Right atrium auricular region (tissue), 2 donors: ENCODE measurements at places on chromosomes 5 and 9.
A peak's percentile ranks its signal among the peaks of the same experiment; 100 is the strongest.

- no peak overlapping the region for H3K4me3 ChIP-seq
- DNase-seq = no peak
- H3K27me3 ChIP-seq = no peaks in the 10 kb centered on the region
- H3K36me3 ChIP-seq = no peaks in the 10 kb centered on the region
Observed at GRCh38 chr9:96299823-96300222, 2.2 kb downstream of the HSD17B3 start.

GRCh38 chr5:93117751-93118531 lies 463.1 kb downstream of the NR2F1-AS1 start:
- DNase-seq = no peak
- H3K4me1 ChIP-seq = no peaks in the 10 kb centered on the region
- no peak overlapping the region for H3K27ac ChIP-seq
- no peaks in the 10 kb centered on the region for H3K36me3 ChIP-seq
- no peak overlapping the region for H3K4me3 ChIP-seq

- H3K27ac ChIP-seq = no peak overlapping the region
- no peak for DNase-seq
- no peaks in the 10 kb centered on the region for H3K4me1 ChIP-seq
- H3K27me3 ChIP-seq = no peaks in the 10 kb centered on the region
Observed at GRCh38 chr9:93365427-93366118, 85.9 kb upstream of the FAM120A start.

DNA sequence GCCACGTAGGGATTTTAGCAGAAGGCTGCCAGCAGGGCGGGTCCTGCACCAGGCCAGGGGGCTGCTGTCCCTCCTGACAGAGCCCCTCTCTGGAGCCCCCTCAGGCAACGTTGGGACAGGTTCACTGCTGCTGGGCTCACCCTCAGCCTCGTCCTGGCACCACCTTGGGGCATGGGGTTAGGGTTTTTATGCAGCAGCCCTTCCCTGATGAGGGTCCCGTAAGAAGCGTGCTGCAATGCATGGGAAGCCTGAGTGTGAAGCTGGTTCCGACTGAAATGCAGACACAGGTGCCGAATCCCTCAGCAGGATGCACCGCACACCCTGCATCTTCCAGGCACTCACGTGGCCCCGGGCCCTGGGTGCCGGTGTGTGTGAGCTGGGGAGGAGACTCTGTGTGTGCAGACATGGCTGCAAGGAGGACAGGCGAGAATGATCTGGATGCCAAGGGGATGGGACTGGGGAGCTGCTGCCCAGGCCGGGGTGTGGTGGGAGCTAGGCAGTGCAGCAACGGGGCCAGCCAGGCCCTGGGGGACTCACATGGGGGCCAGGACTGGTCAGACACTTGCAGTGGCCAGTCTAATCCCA lies 27.1 kb downstream of the ZDHHC11B start:
- no peak overlapping the region for H3K4me3 ChIP-seq
- H3K36me3 ChIP-seq = no peaks in the 10 kb centered on the region
- peak overlapping the region; percentile 84 for H3K27ac ChIP-seq

- H3K4me1 ChIP-seq = no peaks in the 10 kb centered on the region
- H3K27ac ChIP-seq = no peak overlapping the region
- H3K27me3 ChIP-seq = no peaks in the 10 kb centered on the region
- H3K4me3 ChIP-seq = no peak overlapping the region
- no peaks in the 10 kb centered on the region for H3K36me3 ChIP-seq
- DNase-seq = no peak
Observed at GRCh38 chr5:63690546-63690945, 271.7 kb downstream of the HTR1A start.

- no peak for DNase-seq
- peaks cover 37% of the 10 kb centered on the region for H3K4me1 ChIP-seq
- peak overlapping the region; percentile 95 for H3K4me3 ChIP-seq
- H3K27me3 ChIP-seq = no peaks in the 10 kb centered on the region
- H3K36me3 ChIP-seq = no peaks in the 10 kb centered on the region
Observed at GRCh38 chr9:122158202-122158601, 1.4 kb downstream of the NDUFA8 start.

- H3K4me3 ChIP-seq = no peak overlapping the region
- DNase-seq = no peak
- H3K27ac ChIP-seq = no peak overlapping the region
- H3K4me1 ChIP-seq = peaks cover 9% of the 10 kb centered on the region
- no peaks in the 10 kb centered on the region for H3K27me3 ChIP-seq
- no peaks in the 10 kb centered on the region for H3K36me3 ChIP-seq
Observed at GRCh38 chr5:148951612-148952011, 111.2 kb downstream of the SH3TC2 start.

GRCh38 chr9:71681104-71681707 lies 87.1 kb downstream of the CEMIP2 start:
- H3K4me1 ChIP-seq = no peaks in the 10 kb centered on the region
- H3K27ac ChIP-seq = peak overlapping the region; percentile 18
- H3K36me3 ChIP-seq = no peaks in the 10 kb centered on the region
- no peak overlapping the region for H3K4me3 ChIP-seq
- no peak for DNase-seq

GRCh38 chr9:133429641-133430161 lies 7.5 kb downstream of the ADAMTS13 start:
- H3K4me1 ChIP-seq = peaks cover 18% of the 10 kb centered on the region
- DNase-seq = no peak
- H3K27ac ChIP-seq = no peak overlapping the region
- H3K27me3 ChIP-seq = no peaks in the 10 kb centered on the region
- no peaks in the 10 kb centered on the region for H3K36me3 ChIP-seq
- no peak overlapping the region for H3K4me3 ChIP-seq

GRCh38 chr5:139969318-139969717 lies 73.8 kb downstream of the NRG2 start:
- no peak overlapping the region for H3K27ac ChIP-seq
- H3K4me1 ChIP-seq = peaks cover 12% of the 10 kb centered on the region
- no peaks in the 10 kb centered on the region for H3K27me3 ChIP-seq
- no peaks in the 10 kb centered on the region for H3K36me3 ChIP-seq
- H3K4me3 ChIP-seq = no peak overlapping the region

DNA sequence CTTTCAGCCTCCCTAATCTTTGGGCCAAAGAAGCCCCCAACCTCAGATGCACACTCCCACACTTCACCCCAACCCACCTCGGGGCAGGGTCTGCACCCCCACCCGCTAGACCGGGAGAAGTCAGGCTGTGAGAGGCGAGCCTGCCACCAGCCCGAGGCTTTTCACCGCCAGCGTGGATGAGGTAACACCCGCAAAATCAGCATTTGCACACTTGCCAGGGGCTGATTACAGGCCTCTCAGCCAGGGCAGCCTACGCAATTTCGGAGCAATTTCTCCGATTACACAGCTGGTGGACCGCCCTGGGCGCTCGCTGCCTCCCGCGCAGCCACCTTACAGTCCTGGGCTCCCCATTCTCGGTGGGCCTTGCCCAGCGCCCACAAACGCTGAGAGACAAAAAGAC lies 68.5 kb downstream of the FOXD1 start:
- H3K27me3 ChIP-seq = peaks cover 23% of the 10 kb centered on the region
- DNase-seq = no peak
- H3K36me3 ChIP-seq = no peaks in the 10 kb centered on the region
- peaks cover 17% of the 10 kb centered on the region for H3K4me1 ChIP-seq
- H3K4me3 ChIP-seq = no peak overlapping the region

DNA sequence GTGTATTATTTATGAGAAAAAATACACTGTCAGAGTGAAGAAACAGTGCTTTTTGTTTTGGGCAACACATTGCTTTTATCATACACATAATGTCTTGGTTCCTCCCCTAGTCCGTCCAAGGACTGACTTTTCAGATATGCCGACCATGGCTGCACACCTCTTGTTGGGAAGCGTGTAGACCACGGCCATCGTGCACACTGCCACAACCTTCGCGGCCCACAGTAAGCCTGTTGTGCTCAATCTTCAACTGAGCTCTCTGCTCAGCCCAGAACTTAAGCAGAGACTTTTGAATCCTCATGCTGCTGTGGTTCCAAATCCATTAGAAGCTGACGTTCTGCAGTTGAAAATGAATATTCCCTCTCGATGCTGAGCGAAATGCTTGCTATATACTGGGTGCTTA lies 157.6 kb upstream of the IRX2 start:
- no peaks in the 10 kb centered on the region for H3K36me3 ChIP-seq
- H3K4me3 ChIP-seq = no peak overlapping the region
- no peaks in the 10 kb centered on the region for H3K4me1 ChIP-seq
- no peak overlapping the region for H3K27ac ChIP-seq

- no peak overlapping the region for H3K27ac ChIP-seq
- no peaks in the 10 kb centered on the region for H3K4me1 ChIP-seq
- H3K36me3 ChIP-seq = no peaks in the 10 kb centered on the region
- no peak overlapping the region for H3K4me3 ChIP-seq
- DNase-seq = peak; percentile 47
- no peaks in the 10 kb centered on the region for H3K27me3 ChIP-seq
Observed at GRCh38 chr9:113899205-113899604, 23.1 kb downstream of the ZNF618 start.

GRCh38 chr9:126702151-126703001 lies 88.6 kb downstream of the LMX1B start:
- H3K4me1 ChIP-seq = no peaks in the 10 kb centered on the region
- no peaks in the 10 kb centered on the region for H3K36me3 ChIP-seq
- H3K27me3 ChIP-seq = peaks cover 20% of the 10 kb centered on the region

DNA sequence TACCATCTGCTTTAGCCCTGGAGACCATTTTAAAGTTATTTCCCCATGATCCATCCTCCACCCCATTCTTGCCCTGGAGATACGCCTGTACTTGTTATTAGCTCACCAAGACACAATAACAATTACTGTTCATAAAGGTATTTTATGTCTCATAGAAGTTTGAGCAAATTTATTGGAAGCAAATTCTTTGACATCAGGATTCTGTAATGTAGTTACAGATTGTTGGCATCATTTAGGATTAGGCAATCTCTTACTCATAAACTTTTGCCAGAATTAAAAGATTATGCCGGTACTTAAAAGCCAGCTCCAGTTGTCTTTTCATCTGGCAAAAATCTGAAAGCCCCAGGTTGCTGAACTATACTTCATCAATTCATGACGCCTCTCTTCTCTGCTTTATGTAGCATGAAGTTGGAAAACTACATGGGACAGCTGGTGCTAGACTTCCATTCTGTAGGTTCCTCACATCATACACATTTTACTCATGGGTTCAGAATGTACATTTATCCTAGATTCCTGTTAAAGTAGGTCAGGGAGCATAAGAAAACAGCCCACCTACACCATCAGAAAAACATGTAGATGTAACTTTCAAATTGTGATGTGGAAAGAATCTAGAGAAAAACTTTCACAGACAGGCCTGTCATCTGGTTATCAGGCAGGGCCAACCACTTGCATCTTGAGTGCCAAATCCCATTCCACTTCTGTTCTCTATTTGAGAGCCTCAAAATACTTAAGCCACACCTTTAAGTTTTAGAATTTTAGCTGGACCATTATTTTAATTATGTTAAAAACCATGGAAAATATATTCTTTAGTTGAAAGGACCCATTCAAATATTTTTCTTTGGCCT lies 14.0 kb downstream of the ATP10B start:
- no peak overlapping the region for H3K27ac ChIP-seq
- H3K36me3 ChIP-seq = no peaks in the 10 kb centered on the region
- no peaks in the 10 kb centered on the region for H3K4me1 ChIP-seq

GRCh38 chr9:12697719-12698118 lies 4.5 kb downstream of the TYRP1 start:
- no peak for DNase-seq
- H3K4me1 ChIP-seq = no peaks in the 10 kb centered on the region
- H3K36me3 ChIP-seq = no peaks in the 10 kb centered on the region
- H3K4me3 ChIP-seq = peak overlapping the region; percentile 15
- H3K27me3 ChIP-seq = no peaks in the 10 kb centered on the region

- H3K4me1 ChIP-seq = peaks cover 33% of the 10 kb centered on the region
- no peaks in the 10 kb centered on the region for H3K27me3 ChIP-seq
- peak overlapping the region; percentile 90 for H3K27ac ChIP-seq
- no peak for DNase-seq
Observed at GRCh38 chr5:170632985-170633234, 129.1 kb downstream of the KCNIP1 start.

GRCh38 chr5:15483351-15484097 lies 16.5 kb upstream of the FBXL7 start:
- DNase-seq = no peak
- H3K27me3 ChIP-seq = no peaks in the 10 kb centered on the region
- no peak overlapping the region for H3K4me3 ChIP-seq
- H3K27ac ChIP-seq = no peak overlapping the region
- H3K36me3 ChIP-seq = no peaks in the 10 kb centered on the region

DNA sequence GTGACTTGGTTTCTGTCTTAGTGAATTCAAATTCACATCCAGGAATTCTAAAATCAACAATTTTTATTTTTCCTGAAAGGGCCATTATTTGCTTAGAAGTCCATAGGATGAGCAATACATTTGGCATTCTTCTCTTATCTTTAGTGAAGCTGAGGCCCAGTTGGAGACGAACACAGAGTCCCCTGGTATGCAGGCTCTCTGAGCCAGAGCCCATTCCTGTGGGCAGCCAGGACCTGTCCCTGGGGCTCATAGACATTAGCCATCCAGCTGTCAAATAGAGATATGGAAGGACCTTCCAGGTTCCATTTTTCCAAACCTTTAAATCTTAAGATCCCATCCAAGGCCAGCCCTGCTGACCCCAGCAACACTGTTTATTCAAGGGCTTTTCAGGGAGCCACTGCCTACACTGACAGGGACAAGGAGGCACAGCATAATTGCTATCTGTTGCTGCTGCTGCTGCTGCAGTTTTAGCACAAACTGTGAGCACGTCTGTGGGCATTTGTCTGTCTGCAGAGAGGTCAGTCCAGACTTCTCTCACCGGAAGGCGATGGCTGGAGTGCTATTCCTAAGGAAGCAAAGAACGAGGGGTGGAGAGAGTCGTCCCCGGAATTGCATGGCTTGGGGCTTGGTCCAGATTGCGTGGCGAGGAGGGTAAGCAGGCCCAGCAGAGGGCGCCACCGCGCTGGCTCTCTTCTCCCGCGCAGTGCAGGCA lies 639.0 kb downstream of the CCDC171 start:
- H3K4me3 ChIP-seq = no peak overlapping the region
- no peaks in the 10 kb centered on the region for H3K36me3 ChIP-seq
- no peaks in the 10 kb centered on the region for H3K4me1 ChIP-seq
- DNase-seq = peak; percentile 85

DNA sequence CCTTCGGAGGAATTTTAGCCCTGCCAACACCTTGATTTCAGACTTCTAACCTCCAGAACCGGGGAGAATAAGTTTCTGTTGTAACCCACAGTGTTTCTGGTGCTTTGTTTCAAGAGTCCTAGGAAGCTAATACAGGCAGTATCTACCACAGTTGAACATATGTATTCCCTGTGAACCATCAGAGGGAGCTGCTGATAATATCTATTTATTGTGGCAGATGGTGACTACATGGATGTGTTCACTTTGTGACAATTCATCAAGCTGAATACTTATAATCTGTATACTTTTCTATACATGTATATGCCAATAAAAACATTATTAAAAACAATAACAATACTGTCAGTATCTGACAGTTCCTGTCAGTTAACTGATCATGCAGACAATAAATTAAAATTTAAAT lies 137.2 kb upstream of the GNA14 start:
- no peaks in the 10 kb centered on the region for H3K36me3 ChIP-seq
- no peaks in the 10 kb centered on the region for H3K4me1 ChIP-seq
- no peak overlapping the region for H3K27ac ChIP-seq
- no peaks in the 10 kb centered on the region for H3K27me3 ChIP-seq
- H3K4me3 ChIP-seq = no peak overlapping the region

GRCh38 chr5:145803112-145804004 lies 31.8 kb downstream of the PRELID2 start:
- no peaks in the 10 kb centered on the region for H3K27me3 ChIP-seq
- no peak overlapping the region for H3K4me3 ChIP-seq
- DNase-seq = no peak
- H3K4me1 ChIP-seq = no peaks in the 10 kb centered on the region
- no peaks in the 10 kb centered on the region for H3K36me3 ChIP-seq
- no peak overlapping the region for H3K27ac ChIP-seq
